SJSA1 (cell line): ENCODE measurements at places on chromosomes 16 and 17. TPM values are rescaled to one million over a fixed set of nuclear protein-coding genes. Genes with fewer than 3 reads are reported as not detected.

DNA sequence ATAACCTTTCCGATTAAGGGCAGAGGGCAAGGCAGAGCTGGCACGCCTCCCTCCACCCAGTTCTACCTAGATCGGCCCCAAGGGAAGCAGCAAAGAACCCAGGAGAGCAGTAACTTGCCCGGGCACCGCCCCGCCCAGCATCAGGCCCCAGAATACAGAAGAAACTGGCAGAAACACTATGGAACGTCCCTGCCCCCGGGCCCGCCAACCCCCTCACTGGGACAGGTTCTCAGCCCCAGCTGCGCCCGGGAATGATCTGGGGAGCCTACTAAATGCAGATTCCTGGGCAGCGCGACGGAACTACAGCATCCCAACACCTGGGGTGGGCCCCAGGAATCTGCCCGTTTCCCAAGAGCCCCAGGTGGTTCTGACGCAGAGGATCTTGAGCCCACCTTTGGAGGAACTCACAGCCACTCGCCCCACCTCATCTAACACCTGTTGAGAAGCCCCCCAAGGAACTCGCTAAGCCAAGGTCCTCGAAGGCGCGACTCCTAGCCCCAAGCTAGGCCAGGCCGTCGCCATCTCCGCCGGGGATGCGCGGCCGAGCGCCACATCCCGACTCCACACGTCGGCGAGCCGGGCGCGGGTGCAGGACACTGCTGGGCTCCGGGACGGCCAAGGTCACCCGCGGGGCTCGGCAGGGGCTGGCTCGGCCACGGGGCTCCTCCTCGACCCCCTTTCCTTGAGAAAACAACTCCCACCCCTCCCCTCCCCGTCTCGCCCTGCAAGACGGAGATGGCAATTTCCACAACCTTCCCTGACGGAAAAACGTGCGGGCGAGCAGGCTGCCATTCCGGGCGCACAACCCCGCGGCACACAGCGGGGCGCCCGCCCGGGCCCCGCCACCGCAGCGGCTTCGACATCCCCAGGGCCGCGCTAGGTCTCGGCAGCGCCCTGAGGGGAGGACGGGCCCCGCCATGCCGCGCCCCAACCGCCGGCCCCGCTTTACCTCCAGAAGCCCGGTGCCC, 913 bp downstream of the CDIP1 start:
- no peak overlapping the region for H3K27ac ChIP-seq
- no peaks in the 10 kb centered on the region for H3K36me3 ChIP-seq
- no peak for DNase-seq

GRCh38 chr16:143456-143855, 5.0 kb upstream of the NPRL3 start:
- no peak overlapping the region for H3K4me3 ChIP-seq
- H3K27me3 ChIP-seq: no peaks in the 10 kb centered on the region; the same call in 1 of the 2 replicates
- H3K4me1 ChIP-seq: no peaks in the 10 kb centered on the region; the same call in 1 of the 2 replicates
- no peak for DNase-seq
- H3K27ac ChIP-seq: no peak overlapping the region

GRCh38 chr17:82915757-82916027, 75.9 kb upstream of the ZNF750 start:
- H3K27ac ChIP-seq: no peak overlapping the region
- DNase-seq: no peak
- H3K4me1 ChIP-seq: no peaks in the 10 kb centered on the region
- H3K27me3 ChIP-seq: no peaks in the 10 kb centered on the region
- H3K36me3 ChIP-seq: peaks cover 36% of the 10 kb centered on the region

Gene TP53TG3
- total RNA-seq: not detected in 2 replicates

- peaks cover 12% of the 10 kb centered on the region for H3K4me1 ChIP-seq
- no peak overlapping the region for H3K27ac ChIP-seq
- no peaks in the 10 kb centered on the region for H3K27me3 ChIP-seq
- H3K36me3 ChIP-seq: peaks cover 90% of the 10 kb centered on the region
- H3K4me3 ChIP-seq: no peak overlapping the region
These were observed 8.7 kb downstream of the NUP88 start for GRCh38 chr17:5410594-5411272.

Gene TP53
- 28.4 and 40.6 TPM in 2 replicates for total RNA-seq

Gene HS3ST4
- not detected in 2 replicates for total RNA-seq

DNA sequence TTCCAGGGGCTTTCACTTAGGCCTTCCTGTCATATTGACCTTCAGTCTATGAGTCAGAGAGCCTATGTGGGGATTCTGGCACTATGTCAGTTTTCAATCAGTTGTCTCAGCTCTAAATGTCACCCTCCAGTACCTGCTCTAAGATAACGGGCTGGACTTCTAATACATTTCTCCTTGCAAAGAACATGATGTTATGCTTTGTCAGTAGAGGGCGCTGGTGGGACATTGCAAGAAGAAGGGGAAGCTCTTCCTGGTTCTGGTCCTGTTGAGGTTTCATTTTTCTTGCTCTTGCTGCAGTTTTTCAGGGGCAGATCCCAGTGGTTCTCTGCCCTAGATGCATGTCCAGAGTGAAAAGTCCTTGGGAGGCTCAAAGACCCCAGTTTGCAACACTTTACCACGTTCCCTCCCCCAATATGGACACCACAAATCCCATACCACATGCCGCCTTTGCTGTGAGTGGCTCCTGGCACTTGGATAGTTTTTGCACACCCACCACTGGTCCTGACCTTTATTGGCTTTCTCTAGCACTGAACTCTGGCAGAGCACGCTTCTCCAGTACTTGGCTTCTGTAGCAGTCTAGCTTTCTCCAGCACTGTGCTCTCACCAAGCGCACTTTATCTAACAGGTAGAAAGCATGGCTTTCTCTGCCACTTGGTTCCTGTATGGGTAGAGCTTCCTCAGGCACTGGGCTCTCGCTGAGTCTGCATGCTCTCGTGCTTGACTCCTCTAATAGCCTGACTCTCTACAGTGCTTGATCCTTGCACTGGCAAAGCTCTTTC, 49.0 kb downstream of the BCL7C start:
- no peak overlapping the region for H3K4me3 ChIP-seq
- no peaks in the 10 kb centered on the region for H3K36me3 ChIP-seq
- H3K4me1 ChIP-seq: no peaks in the 10 kb centered on the region
- no peaks in the 10 kb centered on the region for H3K27me3 ChIP-seq

DNA sequence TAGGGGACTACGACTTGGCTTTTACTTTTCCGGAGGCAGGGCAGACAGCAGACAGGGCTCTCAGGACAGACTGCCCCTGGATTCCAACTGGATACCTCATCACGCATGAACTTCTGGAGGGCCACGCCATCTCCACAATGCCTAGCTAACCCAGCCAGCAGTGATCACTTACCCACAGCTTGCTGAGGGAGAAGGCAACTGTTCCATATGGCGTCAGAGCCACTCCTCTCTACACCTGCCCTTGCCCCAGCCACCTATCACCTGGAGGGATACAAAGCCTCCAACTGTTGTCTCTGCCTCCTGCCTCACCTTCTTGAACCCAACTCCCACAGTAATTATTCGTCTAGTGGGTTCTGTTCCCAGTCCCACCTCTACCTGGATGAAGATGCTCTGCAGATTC, 8.8 kb downstream of the MYO19 start:
- H3K36me3 ChIP-seq: peaks cover 74% of the 10 kb centered on the region
- DNase-seq: no peak
- no peak overlapping the region for H3K27ac ChIP-seq
- no peak overlapping the region for H3K4me3 ChIP-seq

GRCh38 chr17:309361-309888, 43.2 kb downstream of the RPH3AL start:
- peak; percentile 16 for DNase-seq
- H3K27me3 ChIP-seq: no peaks in the 10 kb centered on the region
- no peaks in the 10 kb centered on the region for H3K36me3 ChIP-seq
- H3K27ac ChIP-seq: no peak overlapping the region
- no peak overlapping the region for H3K4me3 ChIP-seq

- H3K36me3 ChIP-seq: no peaks in the 10 kb centered on the region
- H3K4me3 ChIP-seq: no peak overlapping the region
- no peaks in the 10 kb centered on the region for H3K4me1 ChIP-seq
- no peak overlapping the region for H3K27ac ChIP-seq
- H3K27me3 ChIP-seq: no peaks in the 10 kb centered on the region
These were observed 26.5 kb downstream of the MMP15 start for GRCh38 chr16:58051821-58052603.

DNA sequence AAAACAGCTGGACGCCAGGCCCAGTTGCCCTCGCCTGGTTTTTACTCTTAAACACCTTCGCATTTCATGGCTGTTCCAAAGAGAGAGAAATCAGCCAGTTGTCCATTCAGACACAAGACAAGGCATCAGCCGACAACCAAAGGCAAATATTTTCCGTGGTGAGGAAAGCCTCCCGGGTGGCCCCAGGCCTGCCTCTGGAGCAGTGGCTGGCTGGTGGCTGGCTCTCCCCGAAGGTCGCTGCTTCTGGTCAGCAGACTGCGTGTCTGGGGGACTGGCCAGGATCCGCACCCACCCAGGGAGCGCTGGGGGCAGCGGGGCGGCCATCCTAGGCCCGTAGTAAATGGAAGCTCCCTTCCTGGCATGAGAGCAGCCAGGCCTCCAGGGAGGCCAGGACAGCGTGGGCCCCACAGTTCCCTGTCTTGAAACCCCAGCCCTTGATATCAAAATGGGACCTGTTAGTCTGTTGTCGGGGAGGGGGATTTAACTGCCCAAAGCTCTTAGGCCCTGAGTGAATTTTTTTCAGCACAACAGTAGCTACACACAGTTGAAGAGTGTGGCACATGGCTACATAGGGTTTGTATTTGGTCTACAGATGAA, 57.7 kb downstream of the SREBF1 start:
- H3K4me3 ChIP-seq: no peak overlapping the region
- peaks cover 13% of the 10 kb centered on the region; the same call in 1 of the 2 replicates for H3K4me1 ChIP-seq
- no peak overlapping the region for H3K27ac ChIP-seq
- DNase-seq: no peak
- H3K36me3 ChIP-seq: peaks cover 7% of the 10 kb centered on the region

DNA sequence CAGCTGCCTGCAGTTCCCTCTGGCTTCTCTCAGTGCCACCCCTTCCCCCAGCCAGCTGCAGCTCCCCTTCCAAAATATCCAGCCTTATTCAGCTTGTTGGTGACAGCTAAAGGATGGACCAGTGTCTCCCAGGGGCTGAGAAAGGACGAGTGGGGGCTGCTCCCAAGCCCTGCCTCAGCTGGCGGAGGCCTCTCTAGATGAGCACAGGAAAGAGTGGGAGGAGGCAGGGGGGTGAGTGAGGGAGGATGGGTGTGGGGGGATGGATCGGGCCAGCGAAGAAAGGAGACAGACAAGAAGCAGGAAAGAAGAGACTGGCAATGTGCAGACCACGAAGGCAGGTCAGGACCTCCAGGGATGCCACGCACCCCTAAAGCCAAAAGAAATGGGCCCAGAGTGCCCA, 17.5 kb downstream of the PIPOX start:
- H3K27me3 ChIP-seq: no peaks in the 10 kb centered on the region
- no peak overlapping the region for H3K27ac ChIP-seq
- no peaks in the 10 kb centered on the region for H3K4me1 ChIP-seq
- no peak overlapping the region for H3K4me3 ChIP-seq

DNA sequence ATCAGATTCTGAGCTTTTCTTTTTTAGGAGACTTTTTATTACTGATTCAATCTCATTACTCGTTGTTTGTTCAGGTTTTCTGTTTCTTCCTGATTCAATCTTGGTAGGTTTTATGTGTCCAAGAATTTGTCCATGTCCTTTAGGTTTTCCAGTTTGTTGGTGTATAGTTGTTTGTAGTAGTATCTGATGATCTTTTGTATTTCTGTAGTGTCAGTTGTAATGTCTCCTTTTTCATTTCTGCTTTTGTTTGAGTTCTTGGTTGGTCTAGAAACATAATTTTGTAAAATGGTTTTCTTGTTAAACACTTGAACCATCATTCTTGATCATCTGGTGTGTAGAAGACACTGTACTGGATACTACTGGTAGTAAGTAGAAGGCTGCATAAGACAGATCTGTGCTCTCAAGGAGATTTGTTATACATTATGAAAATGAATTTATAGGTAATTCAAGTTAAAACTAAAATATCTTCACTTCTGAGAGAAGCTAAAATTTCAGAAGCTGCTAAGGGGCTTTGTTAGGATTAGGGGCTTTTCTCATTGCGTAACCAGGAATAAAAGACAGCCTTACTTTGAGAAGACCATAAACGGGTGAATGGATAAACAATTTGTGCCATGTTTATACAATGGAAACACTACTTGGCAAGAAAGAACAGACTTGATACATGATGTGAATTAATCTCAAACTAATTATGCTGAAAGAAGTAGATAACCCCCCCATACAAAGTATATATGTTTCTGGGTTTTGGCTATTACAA, 44.0 kb downstream of the NSRP1 start:
- no peak for DNase-seq
- H3K4me1 ChIP-seq: no peaks in the 10 kb centered on the region
- no peak overlapping the region for H3K4me3 ChIP-seq
- H3K27ac ChIP-seq: no peak overlapping the region
- no peaks in the 10 kb centered on the region for H3K27me3 ChIP-seq

Gene RPH3AL
- 2.5 and 3.1 TPM in 2 replicates for total RNA-seq

Gene TBC1D3D
- total RNA-seq: 1.8 TPM in 1 of 2 replicates, not detected in the other

DNA sequence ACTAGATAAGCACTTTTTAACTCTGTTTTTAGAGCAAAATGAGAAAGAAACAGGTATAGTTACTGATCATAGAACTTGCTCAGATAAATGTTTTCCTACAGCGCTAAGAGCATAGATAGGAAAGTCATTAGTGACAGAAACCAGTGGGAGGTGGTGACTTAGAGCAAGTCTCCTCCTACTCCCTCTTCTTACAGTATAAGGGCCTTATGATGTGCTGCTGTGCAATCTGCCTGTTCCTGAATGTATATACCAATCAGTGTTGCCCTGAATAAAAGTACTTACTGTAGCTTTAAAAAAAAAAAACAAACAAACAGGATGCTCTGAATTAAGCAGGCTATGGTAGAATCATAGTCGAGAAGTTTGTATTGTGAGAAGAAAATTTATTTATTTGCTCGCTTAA, 23.3 kb upstream of the RASL10B start:
- H3K4me3 ChIP-seq: no peak overlapping the region
- H3K27me3 ChIP-seq: no peaks in the 10 kb centered on the region
- H3K27ac ChIP-seq: no peak overlapping the region
- H3K4me1 ChIP-seq: no peaks in the 10 kb centered on the region
- H3K36me3 ChIP-seq: peaks cover 69% of the 10 kb centered on the region

- no peaks in the 10 kb centered on the region for H3K36me3 ChIP-seq
- no peaks in the 10 kb centered on the region for H3K4me1 ChIP-seq
- H3K27ac ChIP-seq: no peak overlapping the region
- no peak for DNase-seq
- no peaks in the 10 kb centered on the region for H3K27me3 ChIP-seq
- H3K4me3 ChIP-seq: no peak overlapping the region
These were observed 25.4 kb downstream of the ARHGAP44 start for GRCh38 chr17:12814718-12815117.

DNA sequence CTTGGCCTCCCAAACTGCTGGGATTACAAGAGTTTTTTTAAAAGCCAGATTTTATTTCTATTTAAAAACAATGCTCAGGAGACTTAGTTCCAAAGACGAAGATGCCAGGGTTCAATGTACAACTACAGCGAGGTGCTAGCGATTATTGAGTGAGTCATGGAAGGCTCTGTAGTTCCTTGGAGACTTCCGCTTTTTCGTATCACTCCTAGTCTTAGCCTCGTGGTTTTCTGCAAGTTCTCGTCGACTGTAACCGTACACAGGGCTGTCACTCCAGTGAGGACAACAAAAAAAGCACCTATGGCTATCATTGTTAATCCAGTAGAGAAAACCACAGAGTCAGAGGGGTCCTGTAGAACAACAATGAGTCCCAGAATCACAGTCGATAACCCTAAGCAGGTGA, 22.7 kb upstream of the ZC3H7A start:
- no peak overlapping the region for H3K27ac ChIP-seq
- no peaks in the 10 kb centered on the region for H3K27me3 ChIP-seq
- no peaks in the 10 kb centered on the region for H3K36me3 ChIP-seq
- no peak for DNase-seq
- H3K4me3 ChIP-seq: no peak overlapping the region
